ENCODE measurements at places on chromosomes 4 and X. TPM values are rescaled to one million over a fixed set of nuclear protein-coding genes. Genes with fewer than 3 reads are reported as not detected.

- DNase-seq = no peak
Measured at GRCh38 chr4:64564126-64564525, 154.9 kb upstream of the TECRL start.

DNA sequence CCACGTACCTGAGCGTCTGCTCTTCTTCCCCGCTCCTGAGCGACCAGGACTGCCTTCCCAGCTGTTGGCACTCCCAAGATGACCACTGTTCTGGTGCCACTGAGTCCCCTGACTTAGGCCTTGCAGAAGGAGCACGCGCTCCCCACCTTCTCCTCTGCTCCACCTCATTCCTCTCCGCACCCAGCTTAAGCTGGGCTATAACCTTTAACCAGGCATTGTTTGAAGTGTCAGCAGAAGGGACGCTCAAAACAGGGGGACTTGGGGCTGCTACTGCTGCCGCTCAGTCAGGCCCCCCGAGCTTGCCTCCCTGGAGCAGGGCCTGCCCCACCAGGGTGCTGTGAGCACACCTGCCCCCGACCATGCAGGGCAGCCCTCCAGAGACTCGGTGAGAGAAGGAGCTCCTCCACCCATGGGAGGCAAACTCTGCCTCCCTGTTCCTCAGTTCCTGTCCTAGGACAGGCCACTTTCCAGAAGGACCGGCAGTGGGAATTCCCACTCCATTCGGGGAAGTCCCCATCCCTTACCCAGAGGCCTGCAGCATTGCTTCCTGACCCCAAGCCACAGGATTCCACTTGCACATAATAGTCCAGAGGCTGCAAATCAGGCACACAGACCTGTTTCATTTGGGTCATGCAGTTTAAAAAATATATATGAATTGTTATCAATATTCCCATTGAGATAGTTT is 99.7 kb upstream of the ENPP6 start:
- no peak for DNase-seq

GRCh38 chrX:79719568-79720231 is 294.9 kb upstream of the TBX22 start:
- no peak for DNase-seq

DNA sequence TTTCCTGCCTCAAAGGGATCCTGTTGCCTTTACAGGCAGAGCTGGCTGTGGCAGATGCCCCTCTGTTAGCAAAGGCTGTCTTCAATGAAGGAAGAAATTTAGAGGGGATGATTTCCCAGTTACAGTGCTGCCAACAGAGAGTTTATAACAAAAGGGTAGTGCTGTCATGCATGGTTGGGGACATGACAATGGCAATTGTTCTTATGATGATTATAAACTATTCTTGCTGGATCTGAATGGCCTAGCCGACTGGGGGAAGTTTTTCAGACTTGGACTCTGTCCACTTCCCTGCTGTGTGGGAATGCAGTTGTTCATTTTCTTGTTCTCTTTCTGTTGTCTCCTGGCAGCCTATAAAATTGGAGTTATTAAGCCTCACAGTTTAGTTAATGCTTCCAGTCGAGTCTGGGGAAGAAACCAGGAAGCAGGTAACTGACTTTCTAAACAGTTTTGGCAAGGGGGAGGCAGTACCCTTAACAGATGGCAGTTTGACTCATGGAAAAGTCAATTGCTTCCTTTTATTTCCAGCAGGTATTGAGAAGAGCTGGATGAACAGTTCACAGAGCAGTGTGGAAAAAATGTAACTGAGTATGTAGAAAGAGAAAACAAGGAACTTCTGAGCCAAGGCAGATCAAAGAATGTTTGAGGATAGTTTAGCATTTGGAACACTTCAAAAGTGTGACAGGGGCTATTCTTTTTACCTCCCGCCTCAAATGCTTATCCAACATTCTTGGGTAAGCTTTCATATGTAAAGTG is 582.6 kb downstream of the RAPGEF2 start:
- DNase-seq = no peak

GRCh38 chr4:168585168-168586091 is 88.6 kb downstream of the PALLD start:
- DNase-seq = peak; percentile 78

- no peak for DNase-seq
Measured at GRCh38 chr4:55524844-55525571, 21.7 kb downstream of the CLOCK start.

GRCh38 chrX:27918799-27919198 is 62.5 kb downstream of the DCAF8L1 start:
- no peak for DNase-seq

DNA sequence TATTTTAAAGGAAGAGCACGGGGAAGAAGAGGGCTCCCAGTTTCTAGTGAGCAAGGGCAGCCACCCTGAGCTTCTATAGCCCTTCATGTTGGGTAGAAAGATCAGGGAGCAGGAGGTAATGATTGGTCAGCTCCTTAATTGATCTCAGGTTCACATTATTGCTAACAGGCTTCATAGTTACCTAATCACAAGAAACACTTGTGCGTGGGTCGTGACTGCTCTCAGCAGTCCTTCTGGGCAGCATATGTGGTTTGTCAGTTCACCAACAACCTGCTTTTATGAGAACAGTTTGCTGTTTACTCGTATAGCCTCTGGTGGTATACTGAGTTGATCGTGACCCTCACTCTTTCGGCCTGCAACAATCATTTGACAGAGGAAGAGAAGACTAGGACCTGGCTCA is 4.7 kb upstream of the DOK7 start:
- DNase-seq = no peak

PDLIM3 gene
- total RNA-seq = 281 TPM

Data from Right ventricle myocardium inferior (tissue), 1 donor.